Left cardiac atrium (tissue), 4 donors: ENCODE measurements at places on chromosomes 16 and 17.

DNA sequence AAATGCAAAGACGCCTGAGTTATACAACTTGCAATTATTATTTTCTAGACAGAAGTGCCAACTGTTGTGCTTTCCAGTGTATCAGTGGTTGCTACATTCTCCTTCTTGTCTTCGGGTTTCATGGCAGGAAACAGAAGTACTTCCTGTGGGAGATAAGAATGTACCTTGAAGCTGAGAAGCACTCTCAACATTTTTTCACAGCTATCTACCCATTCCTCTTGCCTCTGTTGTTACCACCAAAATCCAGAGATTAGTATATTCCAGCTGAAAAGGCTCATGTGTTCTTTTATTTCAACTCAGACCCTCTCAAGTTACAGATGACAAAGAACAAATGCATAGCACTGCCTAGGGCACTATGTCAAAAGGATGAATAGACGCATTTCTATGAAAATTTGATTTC, 4.8 kb upstream of the ADAT1 start:
- DNase-seq, result no peak

DNA sequence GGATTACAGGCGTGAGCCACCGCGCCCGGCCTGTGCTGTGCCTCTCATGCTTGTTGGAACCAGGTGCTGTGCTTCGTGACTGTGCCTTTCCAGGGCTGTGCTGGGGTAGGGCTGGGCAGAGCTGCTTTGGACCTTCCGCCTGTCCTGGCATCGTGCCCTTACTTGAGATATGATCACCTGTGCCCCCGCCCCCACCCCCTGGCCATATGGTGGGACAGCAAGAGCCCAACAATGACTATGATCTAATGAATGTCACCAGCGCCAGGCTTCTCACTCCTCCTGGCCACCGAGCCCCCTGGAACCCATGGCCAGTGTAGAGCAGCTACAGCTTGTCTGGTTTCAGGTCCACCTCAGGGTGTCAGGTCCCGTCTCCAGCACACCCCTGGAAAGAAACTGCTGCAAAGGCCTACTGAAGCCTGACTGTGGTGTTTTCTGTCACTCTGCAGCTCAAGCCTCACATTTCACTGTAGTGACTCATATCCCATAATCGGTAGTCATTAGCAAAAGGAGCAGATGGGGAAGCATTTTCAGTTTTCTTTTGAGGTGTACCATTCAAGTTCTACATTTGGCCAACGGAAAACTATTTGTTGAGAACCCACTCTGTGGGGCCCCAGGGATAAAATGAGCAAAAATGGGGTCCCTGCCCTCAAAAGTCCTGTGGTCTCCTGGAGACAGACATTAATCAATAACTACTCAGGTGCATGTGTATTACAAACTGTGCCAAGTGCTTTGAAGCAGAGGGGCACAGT, 22.1 kb downstream of the FCSK start:
- no peak for DNase-seq

DNA sequence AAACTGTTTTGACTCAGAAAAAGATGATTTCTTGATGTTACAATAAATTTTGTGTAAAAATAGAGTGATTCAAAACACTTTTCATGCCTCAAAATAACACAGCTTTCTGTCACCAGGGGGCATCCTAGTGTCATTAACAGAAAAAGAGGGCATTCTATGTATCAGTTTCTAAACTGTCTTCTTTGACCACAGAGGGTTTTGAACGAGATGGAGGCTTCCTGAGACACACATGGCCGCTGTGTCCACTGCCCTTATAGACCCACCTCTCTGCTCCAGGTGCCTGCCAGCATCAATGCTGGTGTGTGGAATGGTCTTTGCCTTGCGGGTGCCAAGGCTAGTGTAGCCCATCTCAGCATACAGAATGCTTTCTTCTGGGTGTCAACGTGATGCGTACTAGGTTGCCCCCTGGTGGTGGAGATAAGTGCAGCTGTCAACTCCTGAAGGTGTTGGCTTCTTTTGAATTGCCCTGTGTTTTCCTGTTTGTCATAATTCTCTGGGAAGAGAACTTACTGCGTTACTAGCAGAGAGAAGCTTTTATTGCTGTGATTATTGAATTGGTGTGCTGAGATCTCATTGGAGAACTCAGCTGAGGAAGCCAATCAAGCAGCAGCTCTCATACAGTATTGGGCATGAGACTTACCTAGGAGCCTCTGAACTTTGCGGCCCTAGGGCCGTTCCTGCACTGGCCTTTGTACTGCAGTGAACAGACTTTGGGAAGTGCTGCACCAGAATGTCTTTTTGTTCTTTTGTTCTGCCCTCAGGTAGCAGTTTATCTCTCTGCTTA, 38.6 kb downstream of the USP10 start:
- peak; percentile 75 for DNase-seq

DNA sequence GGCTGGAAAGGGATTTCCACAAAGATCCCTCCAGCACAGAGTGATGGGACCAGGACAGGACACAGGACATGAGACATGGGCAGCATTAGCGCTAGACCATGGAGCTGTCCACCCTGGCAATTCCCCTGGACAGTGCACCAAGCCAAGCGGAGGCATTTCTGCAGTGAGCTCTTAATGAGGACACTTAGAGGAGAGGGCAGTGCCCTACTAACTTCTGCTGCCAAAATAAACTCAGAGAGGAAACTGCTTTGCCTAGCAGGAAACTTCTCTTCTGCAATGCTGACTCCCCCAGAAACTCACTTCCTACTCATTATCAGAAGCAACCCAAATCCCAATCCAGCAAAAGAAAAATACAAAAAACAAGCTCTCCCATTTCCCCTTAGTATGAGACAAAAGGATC, 119.2 kb downstream of the HS3ST2 start:
- peak; percentile 38 for DNase-seq

- DNase-seq, result no peak
These were observed 239.8 kb upstream of the SALL1 start for GRCh38 chr16:51390877-51391276.

- DNase-seq, result peak; percentile 20
These were observed 3.6 kb downstream of the SCNN1G start for GRCh38 chr16:23186171-23186570.

GRCh38 chr16:4976079-4976478, 17.9 kb downstream of the SEC14L5 start:
- no peak for DNase-seq

GRCh38 chr16:23784811-23785447, 30.1 kb downstream of the CHP2 start:
- no peak for DNase-seq

DNA sequence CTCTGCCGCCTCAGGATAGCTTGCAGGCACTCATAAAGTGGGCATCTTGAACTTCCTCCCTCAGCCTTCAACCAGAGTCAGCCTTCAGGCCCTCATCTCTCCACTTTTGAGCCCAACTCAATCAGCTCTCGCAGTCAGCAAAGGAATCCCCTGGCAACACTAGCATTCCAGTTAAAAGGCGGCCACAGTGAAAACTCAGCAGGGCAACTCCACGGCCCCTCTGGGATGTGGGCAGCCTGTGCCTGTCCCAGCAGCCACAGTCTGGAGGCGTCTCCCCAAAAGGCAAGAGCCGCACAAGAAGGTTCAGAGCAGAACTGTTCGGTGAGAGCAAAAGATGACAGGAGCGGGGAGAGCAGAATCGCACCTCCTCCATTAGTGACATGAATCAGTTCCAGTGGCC, 9.0 kb downstream of the TMEM11 start:
- DNase-seq, result no peak

DNA sequence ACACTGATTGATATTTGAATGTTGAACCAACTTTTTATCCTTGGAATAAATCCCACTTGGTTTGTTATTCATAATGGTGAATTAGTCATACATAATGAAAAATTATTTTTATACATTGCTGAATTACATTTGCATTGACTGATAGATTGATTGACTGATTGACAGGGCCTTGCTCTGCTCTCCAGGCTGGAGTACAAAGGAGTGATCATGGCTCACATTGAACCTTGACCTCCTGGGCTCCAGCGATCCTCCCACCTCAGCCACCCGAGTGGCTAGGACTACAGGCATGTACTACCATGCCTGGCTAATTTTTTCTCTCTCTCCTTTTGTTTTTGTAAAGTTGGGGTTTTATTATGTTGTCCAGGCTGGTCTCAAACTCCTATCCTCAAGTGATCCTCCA, 97.8 kb downstream of the ARHGAP44 start:
- DNase-seq, result no peak

DNA sequence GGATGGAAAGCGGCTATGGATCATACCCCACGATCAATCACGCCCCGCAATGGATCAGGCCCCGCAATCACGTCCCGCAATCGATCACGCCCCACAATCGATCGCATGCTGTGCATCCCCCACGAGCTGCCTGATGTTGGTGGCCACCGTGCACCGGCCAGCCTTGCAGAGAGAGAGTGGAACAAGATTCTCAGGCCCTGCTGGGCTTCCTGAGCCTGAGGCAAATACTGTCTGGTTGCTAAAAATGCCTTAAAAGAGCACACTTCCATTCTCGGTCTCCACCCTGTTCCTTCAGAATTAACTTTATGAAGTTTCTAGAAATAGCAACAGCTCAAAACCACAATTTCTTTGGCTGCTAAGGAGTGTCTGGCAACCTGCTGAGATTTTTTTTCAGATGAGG, 81.5 kb downstream of the VPS53 start:
- no peak for DNase-seq

DNA sequence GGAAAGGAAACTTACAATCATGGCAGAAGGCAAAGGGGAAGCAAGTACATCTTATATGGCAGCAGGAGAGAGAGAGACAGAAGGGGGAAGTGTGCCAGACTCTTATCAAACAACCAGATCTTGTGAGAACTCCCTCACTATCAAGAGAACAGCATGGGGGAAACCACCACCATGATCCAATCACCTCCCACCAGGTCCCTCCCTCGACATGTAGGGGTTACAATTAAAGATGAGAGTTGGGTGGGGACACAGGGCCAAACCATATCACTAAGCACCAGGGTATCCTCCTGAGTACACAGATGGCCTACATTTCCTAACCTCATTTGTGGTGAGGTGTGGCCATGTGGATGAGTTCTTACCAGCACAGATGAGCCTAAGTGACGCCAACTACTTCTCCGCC, 348.6 kb upstream of the ZFHX3 start:
- DNase-seq, result no peak

GRCh38 chr16:67480833-67481560, at the start of gene ATP6V0D1:
TSS of gene ATP6V0D1 (minus strand) at chr16:67481157. CDS start at chr16:67481086, 71 bp downstream.
- peak; percentile 99 for DNase-seq

DNA sequence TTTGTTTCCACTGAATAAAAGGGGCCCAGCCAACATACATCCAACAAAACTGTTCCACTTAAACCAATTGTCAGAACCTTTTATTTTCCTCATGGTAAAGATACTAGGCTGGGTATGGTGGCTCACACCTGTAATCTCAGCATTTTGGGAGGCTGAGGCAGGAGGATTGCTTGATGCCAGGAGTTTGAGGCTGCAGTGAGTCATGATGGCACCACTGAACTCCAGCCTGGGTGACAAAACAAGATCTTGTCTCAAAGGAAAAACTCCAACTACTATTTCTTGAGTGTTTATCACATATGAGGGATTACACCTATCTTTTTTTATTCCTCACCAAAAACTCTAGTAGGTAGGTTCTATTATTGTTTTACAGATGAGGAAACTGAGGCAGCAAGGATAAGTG, 4.7 kb upstream of the PSMC5 start:
- DNase-seq, result no peak

DNA sequence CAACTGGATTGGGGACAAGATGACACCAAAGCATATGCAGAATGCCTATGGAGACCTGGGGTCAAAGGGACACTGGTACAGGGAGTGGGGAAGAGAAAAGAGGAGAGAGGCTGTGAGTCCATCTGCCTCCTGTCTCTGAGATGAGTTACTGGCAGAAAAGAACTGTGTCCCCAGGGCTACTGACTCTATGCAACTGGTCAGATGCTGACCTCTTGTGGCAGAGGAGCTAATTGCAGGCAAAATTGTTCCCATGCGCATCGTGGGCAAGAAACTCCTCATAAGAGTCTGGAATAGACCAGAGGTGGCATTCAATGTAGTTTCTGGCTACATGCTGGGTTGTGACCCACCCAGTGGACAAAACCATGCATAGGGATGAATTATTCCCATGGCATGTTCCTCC, 26.1 kb upstream of the MLKL start:
- no peak for DNase-seq

DNA sequence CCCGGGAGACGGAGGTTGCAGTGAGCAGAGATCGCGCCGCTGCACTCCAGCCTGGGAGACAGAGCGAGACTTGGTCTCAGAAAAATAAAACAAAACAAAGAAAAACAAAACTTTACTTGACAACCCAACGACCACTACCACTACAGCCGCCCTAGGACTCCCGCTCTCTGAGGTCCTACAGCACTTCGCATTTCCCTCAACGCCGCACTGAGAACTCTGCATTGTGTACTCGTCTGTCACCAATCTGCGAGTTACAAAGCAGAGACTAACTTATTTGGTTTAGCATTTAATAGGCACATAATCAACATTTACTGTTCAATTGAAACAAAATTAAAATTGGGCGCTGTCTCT, 479 bp upstream of the ZNF207 start:
- no peak for DNase-seq

DNA sequence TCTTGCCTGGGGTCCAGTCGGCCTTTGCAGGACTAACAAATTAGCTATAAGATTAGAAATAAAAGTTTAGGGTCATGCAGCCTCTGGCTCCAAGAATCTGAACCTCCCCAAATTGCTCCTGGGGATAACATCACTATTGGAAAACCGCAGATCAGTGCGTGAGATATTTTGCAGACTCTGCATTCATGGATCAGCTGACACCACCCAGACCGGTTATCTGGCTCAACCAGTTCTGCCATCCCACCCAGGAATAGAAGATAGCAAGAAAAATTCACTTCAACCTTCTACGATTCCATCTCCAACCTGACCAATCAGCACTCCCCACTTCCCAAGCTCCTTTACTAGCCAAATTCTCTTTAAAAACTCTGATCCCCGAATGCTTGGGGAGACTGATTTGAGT, 4.3 kb upstream of the PGS1 start:
- DNase-seq, result no peak

DNA sequence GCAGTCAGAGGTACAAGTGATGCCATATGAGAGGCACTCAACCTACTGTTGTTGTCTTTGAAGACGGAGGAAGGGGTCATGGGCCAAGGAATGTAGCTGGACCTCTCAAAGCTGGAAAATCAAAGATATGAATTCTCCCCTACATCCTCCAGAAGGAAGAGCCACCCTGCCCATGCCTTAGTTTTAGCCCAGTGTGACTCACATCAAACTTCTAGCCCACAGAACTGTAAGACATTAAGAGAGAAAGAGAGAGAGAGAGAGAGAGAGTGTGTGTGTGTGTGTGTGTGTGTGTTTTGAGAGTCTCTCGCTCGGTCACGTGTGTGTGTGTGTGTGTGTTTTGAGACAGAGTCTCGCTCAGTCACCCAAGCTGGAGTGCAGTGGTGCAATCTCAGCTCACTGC, 87.1 kb downstream of the STX8 start:
- DNase-seq, result no peak

- no peak for DNase-seq
These were observed 1.2 kb downstream of the LAT start for GRCh38 chr16:28986046-28986445.

GRCh38 chr16:87561200-87562105, 40.9 kb upstream of the JPH3 start:
- DNase-seq, result no peak

GRCh38 chr17:9658593-9659211, 13.4 kb downstream of the USP43 start:
- DNase-seq, result no peak
